ENCODE measurements at places on chromosomes 11 and 22.

DNA sequence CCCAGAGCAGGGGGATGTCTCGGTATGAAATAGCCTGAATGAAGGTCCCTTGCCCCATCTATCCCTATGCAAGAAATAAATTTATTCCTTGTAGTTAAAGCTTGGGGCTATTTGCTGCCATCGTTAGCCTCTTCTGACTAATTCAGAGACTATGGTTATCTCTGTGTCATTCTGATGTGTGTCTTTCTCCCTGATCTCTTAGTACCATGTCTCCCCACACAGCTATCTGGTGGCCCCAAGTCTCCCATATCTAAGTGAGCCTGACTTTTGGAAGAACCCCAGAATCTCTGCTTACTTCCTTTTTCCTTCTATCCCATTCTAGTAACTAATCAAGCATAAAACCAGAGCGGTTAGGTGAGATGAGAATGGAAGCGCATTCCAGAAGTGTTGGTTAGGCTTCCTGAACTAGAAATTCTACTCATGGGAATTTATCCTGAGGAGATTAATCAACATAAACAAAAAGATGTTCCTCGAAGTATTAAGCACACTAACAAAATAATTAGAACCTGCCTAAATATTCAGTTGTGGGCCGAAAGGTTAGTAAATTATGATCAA, 71.4 kb upstream of the BMAL1 start:
- no peak for DNase-seq

DNA sequence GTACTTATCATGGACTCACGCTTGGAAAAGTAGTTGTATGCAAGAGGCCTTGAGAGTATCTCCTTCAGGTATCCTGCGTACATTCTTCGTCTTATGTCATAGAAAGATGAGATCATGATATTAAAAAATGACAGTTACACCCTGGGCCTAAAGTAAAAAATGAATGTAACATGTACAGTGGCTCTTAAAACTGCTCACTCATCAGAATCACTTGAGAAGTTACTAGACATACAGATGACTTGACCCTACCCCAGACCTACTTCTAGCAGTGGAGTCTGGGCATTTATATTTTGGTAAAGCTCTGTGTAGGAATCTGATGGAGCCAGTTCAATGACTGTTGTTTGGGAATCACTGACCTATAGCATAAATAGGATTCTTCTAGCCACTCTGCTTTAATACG, 54.5 kb downstream of the PPME1 start:
- DNase-seq, result no peak

DNA sequence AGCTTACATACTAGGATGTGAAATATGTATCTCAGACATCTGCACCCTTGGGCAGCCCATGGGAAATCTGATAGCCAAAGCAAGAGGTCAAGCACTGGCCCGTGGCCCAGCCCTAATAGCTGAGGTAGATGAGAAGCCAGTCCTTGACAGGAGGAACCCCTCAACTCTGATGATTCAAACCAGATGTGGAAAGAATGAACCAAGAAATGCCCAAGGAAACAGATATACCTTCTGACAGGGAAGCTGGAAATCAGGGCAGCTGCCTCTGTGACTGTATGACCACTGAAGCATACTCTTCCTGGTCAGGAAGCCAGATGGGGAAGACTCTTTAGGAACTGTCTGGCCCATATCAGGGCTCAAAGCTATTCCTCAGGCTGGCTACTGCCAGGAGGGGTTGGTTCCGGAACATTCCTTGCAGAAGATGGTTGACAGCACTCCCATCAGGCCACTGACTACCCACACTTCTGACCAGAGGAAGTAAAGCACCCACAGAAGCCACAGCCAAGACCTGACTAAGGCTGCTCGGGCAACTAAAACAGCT, 124.2 kb downstream of the SWAP70 start:
- no peak for DNase-seq

GRCh38 chr22:20618488-20618887, 111.1 kb downstream of the MED15 start:
- no peak for DNase-seq

GRCh38 chr11:33928564-33928963, 36.7 kb upstream of the LMO2 start:
- DNase-seq, result no peak

DNA sequence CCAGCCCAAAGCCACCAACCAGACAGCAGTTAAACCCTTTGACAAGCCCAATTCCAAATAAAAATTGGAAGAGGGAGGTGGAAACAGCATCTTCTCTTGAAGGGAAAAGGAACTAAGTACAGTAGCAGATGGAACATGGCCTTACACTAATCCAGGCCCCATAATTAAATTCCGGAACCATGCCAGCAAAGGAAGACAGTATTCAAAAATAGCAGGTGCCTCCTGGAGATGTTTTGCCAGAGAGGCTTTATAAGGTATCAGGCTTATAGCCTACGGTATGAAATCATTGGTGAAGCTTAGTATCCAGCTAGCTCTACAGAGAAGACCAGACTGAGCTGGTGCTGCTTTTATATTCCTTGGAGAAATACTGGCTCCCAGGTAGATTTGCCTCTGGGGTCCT, 344.1 kb upstream of the API5 start:
- DNase-seq, result no peak

DNA sequence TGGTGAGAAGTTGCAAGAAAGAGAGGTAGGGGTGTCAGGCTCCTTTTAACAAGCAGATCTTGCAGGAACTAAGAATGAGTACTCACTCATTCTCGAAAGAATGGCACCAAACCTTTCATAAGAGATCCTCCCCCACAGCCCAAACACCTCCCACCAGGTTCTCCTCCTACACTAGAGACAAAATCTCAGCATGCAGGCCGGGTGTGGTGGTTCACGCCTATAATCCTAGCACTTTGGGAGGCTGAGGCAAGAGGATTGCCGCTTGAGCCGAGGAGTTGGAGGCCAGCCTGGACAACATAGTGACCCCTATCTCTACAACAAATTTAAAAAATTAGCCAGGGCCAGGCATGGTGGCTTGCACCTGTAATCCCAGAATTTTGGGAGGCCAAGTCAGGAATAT, 11.1 kb downstream of the GRAMD1B start:
- DNase-seq, result no peak

DNA sequence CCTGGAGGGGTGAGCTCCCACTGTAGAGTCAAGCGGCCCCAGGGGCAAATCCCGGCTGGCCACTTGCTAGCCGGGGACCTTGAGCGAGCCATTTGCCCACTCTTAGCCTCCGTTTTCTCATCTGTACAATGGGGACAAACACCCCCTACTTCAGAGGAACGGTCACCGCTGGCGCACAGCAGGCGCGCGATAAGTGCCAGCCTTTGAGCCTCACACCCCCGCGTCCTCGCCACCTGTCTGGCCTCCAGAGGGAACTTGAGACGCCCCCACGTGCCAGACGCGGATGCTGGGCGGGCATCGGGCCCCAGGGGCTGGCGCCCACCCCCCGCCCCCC, 72.6 kb upstream of the TCF20 start:
- DNase-seq, result no peak

DNA sequence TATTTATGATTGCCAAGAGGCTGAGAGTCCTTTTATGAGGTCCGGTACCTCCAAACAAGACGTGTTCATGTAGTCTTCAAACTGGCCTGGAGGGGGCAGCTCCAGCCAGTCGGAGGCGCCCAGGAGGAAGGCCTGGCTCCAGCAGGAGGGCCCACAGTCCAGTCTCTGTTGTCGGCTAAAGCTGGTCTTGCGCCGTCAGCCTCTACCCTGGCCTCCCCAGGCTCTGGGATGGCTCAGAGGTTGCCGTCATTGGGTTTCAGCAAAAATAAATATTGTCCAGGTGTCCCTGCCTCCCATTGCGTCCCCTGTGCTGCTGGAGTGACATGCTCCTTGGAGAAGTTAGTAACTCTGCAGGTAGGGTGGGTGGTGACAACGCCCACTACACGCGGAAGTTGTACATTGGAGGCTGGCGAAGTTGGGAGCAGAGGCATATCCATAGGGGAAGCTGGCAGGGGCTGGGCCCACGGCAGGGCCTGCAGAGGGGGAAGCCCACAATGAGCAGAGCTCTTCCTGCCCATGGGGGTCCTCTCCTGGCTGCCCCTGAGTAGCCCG, 1.0 kb upstream of the SLC25A1 start:
- no peak for DNase-seq

DNA sequence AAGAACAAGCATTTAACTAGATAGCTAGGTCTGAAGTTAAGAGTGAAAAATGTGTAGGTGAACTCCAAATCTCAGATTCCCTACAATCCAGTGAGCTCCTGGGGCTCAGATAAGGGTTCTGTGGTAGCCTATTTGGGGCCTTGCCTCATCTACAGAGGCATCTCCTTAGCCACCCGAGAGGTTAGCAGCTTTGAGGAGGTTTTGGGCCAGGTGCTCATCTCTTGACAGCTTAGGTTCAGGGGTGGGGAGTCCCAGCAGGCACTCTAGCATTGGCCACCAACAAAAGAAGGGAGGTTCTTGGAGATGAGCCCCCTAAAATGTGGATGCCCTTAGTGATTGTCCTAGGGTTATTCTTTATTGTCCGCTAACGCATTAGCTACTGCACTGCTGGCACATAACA, 184.4 kb upstream of the B3GAT1 start:
- DNase-seq, result no peak

DNA sequence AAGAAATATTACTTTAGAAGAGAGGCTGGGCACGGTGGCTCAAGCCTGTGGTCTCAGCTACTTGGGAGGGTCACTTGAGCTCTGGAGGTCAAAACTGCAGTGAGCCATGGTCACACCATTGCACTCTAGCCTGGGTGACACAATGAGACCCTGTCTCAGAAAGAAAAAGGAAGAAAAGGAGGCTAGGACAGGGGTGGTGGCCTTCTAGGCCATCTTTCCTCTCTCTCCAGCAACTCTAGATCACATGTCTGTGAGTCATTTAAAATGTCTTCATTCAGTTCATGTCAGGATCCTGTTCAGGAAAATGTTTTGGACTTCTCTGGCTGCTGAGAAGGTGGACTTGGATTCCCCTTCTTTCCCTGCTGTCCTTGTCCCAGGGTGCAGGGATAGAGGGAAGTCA, 53.3 kb downstream of the PPFIA1 start:
- no peak for DNase-seq

DNA sequence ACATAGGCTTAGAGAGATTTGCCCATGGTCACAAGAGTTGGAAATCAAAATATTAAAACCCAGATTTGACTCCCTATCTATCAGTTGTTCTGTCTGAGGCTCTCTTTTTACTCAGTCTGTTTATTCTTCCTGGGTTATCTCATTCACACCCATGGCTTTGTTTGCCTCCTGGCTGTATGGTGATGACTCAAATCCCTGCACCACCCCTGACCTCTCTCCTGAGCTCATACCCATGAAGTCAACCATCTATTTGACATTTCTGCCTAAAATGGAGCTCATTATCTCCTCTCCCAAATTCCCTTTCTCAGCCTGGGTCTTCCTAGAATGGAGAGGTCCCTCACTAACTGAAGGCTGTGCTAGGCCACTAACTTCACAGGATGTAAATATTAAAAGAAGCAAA, 27.8 kb upstream of the CCDC134 start:
- no peak for DNase-seq

DNA sequence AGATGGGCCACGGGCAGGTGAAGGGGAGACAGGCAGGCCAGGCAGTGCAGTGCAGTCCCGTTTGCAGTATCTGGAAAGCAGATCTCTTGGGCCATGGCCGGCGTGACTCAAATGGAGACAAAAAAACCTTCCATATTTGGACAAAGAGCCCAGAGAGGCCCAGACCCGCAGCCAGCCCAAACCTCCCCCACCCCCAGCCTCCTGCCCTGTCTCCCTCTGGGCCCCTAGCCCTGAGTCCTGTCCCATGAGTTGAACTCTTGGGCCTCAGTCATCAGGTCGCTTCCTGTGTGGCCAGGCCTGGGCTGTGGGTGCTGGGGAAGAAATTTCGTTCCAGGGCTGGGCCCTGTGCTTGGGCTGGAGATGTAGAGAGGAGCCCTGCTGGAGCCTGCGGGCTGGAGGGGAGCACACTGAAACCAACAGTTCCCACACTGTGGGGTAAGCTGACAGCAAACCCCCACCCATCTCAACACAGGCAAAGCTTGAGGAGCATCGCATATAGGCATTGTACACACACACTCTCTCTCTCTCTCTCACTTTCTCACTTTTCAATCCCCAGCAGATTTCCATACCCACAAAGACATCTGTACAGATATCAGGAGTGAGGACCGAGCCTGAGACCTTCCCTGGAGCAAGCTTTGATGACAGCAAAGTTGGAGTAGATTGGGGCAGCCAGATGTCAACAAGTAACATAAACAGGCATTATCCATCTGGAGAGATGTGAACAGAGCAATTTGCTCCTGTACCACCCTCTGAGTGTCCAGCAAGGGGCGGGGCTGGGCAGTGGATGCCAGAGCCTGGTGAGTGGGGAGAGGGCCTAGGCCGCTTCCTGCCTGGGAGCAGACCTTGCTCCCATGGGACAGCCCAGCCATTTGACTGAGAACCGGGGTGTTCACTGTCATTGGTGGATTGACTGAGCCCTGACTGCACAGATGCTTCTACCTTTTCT, 17.2 kb downstream of the ARHGEF17 start:
- no peak for DNase-seq

DNA sequence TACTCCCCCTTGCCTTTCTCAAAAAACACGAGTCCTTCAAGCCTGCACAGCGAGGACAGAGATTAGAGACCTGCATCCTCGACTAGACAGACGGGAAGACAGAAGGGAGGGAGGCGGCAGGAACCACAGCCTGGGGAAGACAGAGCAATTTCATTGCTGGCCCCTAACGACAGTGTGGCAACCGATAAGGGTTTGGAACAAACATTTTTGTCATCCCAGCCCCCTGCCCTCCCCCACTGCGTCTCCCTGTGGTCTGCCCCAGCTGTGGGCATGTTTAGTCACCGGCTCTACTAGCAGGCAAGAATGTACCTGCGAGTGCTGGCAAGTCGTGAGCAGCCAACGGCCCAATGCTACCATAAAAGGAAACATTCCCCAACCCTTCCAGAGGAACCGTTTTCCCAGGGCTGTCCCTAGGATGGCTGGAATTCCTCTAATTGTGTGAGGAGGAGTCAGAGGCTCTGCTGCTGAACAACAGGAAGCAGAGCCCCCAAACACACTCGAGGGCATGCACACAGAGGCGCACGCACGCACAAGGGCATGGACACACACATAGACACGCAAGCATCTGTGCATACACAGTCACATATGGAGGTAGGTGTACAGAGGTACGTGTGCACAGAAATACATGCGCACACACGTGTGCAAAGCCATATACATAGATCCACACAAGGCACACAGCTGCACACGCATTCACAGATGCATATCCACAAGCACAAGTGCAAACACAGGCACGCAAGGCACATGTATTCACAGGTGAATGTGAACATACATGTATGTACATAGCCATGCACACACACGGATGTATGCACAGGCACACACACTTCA, 58.3 kb downstream of the MYH9 start:
- DNase-seq, result peak; percentile 74
